ENCODE measurements at places on chromosomes 4 and X. TPM values are rescaled to one million over a fixed set of nuclear protein-coding genes. Genes with fewer than 3 reads are reported as not detected.

The CCKAR gene
- total RNA-seq: not detected

The NPY1R gene
- total RNA-seq: 1.3 TPM

The TMPRSS11F gene
- total RNA-seq: not detected

GRCh38 chr4:168739886-168740285, 243.0 kb downstream of the PALLD start:
- no peak for DNase-seq

- no peak for DNase-seq
Observed at GRCh38 chrX:96704629-96705028, 20.0 kb downstream of the DIAPH2 start.

GRCh38 chr4:150582146-150582872, at the start of gene MAB21L2:
TSS of gene MAB21L2 (plus strand) at chr4:150582151. CDS start at chr4:150583030, 879 bp downstream.
- no peak for DNase-seq

DNA sequence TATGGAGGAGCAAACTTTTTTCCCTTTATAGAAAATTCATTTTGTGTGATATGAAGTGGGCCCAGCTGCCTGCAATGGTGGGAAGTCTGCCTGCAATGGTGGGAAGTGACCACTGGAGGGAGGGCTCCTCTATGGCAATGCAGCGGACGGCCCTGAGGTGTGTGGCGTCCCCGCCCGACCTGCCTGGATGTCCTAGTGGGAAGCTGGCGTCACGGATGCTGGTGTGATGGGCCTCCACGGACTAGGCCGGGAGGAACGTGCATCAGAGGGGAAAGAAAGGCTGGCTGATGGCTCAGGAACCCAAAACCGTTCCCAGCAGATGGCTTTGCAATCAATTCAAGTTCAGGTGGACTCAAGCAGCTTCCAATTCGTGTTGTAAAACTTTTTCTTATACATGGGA, 177.9 kb downstream of the AFAP1 start:
- no peak for DNase-seq

GRCh38 chr4:3807822-3808496, 41.8 kb downstream of the ADRA2C start:
- no peak for DNase-seq

GRCh38 chr4:7759635-7760034, 180.0 kb downstream of the AFAP1 start:
- no peak for DNase-seq

DNA sequence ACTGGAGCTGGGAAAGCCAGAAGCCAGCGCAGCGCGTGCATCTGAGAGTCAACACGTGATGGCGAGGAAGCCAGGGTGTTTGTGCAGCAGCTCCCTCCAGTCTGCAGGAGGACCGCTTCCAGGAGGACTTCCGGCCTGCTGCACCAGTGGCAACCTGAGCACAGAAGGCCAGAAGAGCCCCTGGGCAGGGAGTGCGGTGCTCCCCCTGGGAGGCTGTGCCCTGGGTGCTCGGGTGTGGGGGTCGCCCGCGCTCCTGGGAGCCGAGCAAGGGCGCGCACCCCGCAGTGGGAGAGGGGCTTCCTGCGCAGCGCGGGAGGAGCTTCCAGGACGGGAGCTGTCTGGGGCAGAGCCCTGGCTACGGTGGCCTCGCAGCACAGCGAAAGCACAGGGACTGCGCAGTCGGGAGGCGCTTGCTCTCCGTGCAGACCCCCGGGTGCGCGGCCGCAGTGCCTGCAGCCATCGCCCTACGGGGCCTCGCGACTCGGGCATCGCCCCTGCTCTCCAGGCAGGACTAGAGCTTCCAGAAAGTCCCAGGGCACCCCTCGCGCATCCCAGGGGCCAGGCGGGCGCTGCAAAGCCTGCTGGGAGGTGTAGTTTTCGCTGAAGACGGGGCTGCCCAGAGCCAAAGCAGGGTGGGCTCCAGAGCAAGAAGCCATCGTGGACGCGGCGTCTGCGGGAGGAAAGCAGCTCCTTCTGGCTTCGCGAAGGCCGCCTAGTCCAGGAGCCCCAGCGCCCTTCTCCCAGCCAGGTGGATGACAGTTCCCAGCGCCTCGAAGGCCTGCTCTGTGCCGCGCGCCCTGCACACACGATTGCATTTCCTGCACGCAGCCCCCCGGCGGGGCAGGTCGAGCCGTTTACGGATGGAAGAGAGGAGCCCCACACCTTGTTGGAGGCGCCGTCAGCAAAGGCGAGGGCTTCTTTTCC, 24.1 kb upstream of the WFS1 start:
- DNase-seq: no peak

DNA sequence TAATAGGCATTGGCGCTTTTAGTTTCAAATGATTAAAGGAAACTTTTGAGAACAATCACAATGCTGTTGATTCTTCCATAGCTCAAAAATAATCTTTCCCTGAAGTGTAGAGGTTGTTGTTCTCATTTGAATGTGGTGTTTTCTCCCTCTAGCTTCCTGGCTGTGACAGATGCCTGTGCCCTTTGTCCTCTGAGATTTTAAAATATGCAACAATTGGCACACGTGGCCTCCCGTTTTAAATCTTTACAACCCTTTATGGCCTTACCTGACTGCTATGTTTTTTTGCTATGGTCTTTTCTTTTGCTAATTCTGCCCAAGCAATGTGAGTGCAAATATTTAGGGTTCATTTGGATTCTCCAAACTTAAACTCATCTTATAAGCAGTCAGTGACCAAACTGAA, 22.9 kb upstream of the CASK start:
- no peak for DNase-seq

DNA sequence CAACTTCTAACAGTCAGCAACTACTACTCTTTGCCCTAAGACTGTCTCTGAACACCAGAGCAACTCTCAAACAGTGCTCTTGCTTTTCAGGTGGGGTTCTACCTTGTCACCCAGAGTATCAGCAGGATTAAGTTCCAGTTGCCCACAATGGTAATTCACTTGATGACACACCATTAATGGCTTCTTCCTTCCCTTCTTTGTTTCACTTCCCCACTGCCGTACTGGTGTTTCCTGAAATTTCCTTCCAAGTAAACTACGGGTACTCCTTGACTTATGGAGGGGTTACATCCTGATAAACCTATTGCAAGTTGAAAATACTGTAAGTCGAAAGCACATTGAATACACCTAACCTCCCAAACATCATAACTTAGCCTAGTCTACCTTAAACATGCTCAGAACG, 36.6 kb upstream of the PDK3 start:
- no peak for DNase-seq

Measured in osteocyte (in vitro differentiated cells).